ENCODE measurements at places on chromosomes 5 and 9.
A peak's percentile ranks its signal among the peaks of the same experiment; 100 is the strongest.

DNA sequence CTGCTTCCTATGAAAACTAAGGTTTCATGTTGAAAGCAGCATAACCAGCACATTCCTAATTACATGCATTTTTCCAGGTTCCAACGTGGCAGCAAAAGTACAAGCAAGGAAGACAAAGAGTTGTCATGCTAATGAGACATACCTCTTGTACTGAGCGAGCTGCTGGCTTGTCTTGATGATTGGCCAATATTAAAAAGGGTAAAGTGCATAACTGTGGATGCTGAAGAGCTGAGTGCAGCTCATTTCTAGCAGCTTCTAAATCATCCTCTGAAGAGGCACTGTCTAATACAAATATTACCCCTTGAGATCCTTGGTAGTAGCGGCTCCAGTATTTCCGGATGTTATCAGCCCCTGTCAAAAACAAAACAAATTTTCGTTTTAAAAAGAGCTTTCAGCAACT is 197.3 kb downstream of the ARL15 start:
- no peak for DNase-seq

DNA sequence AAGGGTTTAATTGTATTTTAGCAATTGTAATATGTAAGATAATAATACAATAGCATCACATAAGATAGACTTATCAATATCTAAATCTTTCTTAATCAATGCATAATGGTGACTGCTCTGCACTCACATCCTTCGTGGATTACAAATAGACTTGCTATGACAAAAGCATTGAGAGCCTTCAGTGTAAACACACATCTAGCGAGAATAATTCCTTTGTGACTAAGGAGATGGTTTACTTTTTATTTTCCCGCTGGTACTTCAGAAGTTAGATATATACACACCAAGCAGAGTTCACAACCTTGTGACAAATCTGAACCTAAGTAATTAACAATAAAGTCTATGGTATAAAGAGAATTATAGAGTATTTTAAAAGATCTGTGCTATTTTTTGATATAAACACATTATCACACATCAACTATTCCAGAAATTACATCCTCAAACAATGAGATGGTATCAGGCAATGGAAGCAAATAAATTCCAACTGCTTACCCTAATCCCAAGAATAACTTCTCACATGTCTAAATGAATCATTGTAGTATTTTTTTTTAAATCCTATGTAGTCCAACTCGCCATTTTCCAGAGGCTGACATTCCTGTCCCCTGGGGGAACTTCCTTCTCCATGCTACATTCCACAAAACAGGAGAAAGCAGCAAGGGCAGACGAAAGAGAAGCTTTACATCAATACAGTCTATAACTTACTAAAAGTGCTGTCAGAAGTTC is 51.2 kb downstream of the MAPKAP1 start:
- DNase-seq: no peak

GRCh38 chr9:129102791-129103594 is 7.6 kb downstream of the CRAT start:
- DNase-seq: peak; percentile 9

- no peak for DNase-seq
Measured at GRCh38 chr9:109919736-109920408, 139.9 kb downstream of the PALM2AKAP2 start.

DNA sequence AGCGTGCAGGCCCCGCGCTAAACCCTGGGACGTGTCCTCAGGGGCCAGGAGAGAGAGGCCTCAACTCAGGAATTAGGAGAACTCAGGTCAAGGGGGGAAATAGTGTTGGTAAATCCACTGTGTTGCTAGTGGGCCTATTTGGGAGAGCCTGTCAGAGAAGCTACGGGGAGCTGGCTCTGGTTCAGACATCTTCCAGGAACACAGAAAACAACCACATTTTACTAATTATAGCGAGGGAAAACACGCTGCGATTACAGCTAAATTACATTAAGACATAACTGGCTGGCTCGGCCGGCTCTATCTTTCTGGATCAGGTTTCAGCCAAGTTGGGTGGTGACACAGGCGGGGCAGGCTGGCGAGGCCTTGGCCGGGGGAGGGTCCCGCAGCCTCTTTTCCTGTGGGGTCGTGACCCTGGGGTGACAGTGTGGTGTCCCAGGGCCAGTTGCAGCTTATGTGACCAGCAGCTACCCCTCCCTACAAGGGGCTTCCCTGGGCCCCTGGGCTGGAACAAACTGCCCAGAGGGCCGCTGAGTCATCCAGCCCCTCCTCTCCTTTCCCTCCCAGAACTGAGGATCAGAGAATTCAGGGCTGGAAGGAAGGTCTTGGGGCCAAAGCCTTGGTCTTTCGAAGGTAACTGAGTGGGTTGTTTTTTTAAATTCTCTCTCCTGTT is 75.1 kb downstream of the FGF18 start:
- no peak for DNase-seq

- no peak for DNase-seq
Measured at GRCh38 chr9:7174884-7175283, 417.1 kb downstream of the KDM4C start.

DNA sequence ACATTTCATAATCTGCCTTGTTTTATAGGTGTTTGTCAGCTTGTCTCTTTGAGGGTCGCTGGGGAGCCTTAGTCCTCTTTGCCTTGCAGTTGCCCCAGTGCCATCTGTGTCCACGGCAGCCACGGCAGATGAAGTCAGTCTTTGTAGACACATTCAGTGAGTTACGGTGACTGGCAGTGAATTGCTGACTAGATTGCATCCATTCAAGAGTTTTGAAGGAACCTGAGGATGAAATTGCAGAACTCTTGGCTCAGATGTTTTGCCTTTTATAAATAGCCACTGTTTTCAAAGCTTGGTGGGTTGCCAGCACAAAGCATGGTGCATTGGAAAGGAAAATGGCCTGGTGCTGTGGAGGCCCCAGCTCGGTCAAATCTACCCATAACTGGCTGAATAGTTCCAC is 125.6 kb downstream of the TRIO start:
- DNase-seq: no peak

DNA sequence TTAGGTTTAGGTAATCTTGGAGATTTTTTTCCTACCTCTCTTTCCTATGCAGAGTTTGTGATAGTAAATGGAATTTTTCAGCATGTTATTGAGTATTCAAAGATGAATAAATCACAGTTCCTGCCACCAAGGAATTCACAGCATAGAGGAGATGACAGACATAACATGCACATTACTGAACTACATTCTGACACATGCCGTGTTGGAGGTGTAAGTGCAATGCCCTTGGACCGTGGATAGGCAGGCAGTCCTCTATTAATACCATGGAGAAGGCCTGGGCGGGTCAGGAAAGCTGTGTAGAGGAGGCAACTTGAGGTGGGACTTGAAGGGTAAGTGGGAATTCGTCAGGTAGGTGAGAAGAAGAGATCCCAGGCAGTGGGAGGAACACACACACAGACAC is 43.9 kb downstream of the MCCC2 start:
- DNase-seq: no peak

DNA sequence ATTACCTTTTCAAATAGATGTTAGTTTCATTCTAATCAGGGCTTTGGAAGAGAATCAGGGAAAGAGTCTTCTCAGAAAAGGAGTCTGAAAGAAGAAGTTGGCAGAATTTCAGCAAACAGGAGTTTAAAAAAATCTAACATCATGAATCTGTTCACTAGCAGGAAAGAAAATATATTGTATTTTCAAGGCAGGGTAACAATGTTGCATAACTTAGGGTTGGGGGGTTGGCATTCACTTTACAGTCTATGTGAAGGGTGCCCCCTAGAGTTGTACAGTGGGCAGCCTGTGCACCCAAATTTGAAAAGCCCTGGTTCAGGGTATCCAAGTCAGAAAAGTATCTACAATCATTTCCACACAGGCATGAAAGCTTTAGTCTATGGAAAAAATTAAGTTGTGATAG is 348.4 kb upstream of the SLC30A5 start:
- peak; percentile 14 for DNase-seq

DNA sequence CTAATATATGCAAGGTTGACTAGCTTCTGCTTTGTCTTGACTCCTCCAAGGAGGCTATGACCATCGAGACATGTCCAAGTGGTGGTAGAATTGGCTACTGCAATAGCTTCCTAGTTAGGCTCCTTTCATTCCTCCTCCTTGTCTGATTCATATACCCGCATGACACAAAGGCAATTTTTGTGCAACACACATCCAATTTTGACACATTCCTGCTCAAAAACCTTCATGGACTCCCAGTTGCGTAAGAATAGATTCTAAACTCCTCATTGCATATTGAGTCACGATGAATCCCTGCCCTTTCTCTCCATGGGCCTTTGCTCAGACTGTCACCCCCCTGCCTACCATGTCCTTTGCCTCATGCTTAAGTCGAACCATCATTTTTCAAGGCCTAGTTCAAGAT is 344.5 kb downstream of the ACTL7B start:
- no peak for DNase-seq

- DNase-seq: no peak
Measured at GRCh38 chr9:117437283-117437682, 22.4 kb upstream of the ASTN2 start.

DNA sequence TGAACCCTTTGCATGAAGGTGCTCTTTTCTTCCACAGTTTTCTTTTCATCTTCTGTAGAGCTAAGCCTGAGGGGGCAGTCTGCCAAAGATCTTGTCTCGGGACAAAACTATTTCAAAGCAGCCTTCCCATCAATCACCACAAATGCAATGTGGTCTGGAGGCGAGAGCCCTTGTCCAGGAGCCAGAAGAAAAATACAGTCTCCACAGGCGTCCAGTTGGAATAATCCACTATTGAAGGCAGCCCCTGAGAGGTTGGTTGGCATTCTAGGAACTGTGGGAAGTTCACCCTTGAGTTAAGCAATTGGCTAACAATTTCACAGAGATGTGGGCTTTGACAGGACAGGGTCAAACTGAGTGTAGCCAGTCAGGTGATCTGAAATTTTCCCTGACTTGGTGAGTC is 72.0 kb downstream of the SEMA6A start:
- no peak for DNase-seq

GRCh38 chr9:761176-761792 is 80.2 kb upstream of the DMRT1 start:
- DNase-seq: no peak

GRCh38 chr5:138870611-138871010 is 4.5 kb downstream of the LRRTM2 start:
- no peak for DNase-seq

GRCh38 chr9:16512281-16512680 is 358.2 kb downstream of the BNC2 start:
- no peak for DNase-seq

- DNase-seq: no peak
Measured at GRCh38 chr5:84125216-84125615, 259.5 kb downstream of the EDIL3 start.

GRCh38 chr5:80916676-80917075 is 43.5 kb upstream of the RASGRF2 start:
- no peak for DNase-seq
